Spinal cord (tissue), 10 donors: ENCODE measurements at places on chromosomes 3 and 15. TPM values are rescaled to one million over a fixed set of nuclear protein-coding genes. Genes with fewer than 3 reads are reported as not detected.

DNA sequence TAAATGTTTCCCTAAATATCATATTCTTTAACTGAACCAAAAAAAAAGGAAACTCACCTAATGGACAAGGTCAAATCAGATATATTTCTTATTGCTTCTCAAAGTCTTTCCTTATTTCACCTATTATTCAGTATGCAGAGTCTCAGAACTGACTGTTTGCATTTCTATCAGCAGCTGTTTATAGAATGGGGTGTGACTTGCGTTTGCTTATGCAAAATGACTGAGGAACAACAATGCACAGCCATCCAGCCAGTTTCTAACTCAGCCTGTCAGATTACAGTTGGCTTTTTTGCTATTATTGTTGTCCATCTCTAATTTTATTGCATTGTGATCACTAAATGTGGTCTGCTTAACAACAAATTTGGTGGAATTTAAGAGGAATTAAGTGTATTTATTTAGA lies 40.7 kb downstream of the RAB27A start:
- no peak for DNase-seq
- no peaks in the 10 kb centered on the region for H3K27me3 ChIP-seq
- H3K4me3 ChIP-seq = no peak overlapping the region
- no peaks in the 10 kb centered on the region for H3K4me1 ChIP-seq
- H3K27ac ChIP-seq = no peak overlapping the region

DNA sequence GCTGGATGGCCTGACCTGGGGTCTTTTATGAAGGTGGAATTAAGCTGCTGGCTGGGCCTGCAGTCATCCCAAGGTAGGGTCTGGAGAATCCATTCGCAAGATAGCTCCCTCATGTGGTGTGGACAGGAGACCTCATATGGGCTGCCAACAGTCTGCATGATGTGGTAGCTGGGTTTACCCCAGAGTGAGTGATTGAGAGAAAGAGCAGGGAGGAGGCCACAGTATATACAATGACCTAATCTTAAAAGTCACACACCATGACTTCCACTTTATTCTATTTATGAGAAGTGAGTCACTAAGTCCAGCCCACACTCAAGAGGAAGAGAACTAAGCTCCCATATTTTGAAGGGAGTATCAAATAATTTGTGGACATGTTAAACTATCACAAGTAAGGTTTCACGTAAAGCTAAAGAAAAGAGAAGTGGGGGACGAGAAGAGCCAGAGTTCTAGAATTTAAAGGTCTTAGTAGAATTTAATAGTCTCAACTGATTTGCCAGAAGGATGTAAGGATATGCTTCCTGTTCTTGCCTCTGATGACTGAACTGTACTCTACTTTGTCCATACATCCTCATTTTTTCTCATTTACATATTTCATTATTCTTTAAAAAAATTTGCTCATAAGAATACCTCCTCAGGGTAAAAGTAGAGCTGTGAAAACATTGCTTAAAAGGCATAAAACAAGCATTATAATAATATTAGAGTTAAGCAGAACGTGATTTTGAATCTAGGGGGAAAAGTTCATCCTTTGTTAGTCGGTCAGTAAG lies 184.4 kb downstream of the PEX5L start:
- H3K36me3 ChIP-seq = no peaks in the 10 kb centered on the region
- H3K27me3 ChIP-seq = no peaks in the 10 kb centered on the region
- no peaks in the 10 kb centered on the region for H3K4me1 ChIP-seq
- no peak overlapping the region for H3K27ac ChIP-seq

DNA sequence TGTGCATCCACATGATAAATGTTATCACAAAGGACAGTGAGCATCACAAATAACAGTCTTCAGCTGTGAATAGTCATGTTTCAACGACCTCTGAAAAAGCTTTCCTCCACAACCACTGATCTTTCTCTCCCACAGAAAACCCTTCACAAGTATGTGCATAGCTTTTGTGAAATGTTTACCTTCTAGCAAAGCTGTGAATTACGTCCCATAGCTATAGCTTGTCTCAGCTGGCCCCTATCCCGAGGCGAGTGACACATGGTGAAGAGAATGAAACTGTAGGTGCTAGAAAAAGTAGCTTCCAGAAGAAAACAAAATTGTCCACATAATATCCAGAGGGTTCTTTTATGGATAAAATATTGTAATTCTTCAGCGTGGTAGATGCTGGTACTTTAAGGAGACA lies 182.0 kb downstream of the FGF12 start:
- no peak overlapping the region for H3K27ac ChIP-seq
- H3K4me3 ChIP-seq = no peak overlapping the region
- H3K4me1 ChIP-seq = no peaks in the 10 kb centered on the region
- H3K36me3 ChIP-seq = no peaks in the 10 kb centered on the region
- H3K27me3 ChIP-seq = no peaks in the 10 kb centered on the region

TJP1 gene
- 143 TPM for total RNA-seq

CFAP161 gene
- total RNA-seq = 3.2 TPM
